NCI-H187 (cell line): ENCODE measurements at places on chromosomes 1 and 21.

DNA sequence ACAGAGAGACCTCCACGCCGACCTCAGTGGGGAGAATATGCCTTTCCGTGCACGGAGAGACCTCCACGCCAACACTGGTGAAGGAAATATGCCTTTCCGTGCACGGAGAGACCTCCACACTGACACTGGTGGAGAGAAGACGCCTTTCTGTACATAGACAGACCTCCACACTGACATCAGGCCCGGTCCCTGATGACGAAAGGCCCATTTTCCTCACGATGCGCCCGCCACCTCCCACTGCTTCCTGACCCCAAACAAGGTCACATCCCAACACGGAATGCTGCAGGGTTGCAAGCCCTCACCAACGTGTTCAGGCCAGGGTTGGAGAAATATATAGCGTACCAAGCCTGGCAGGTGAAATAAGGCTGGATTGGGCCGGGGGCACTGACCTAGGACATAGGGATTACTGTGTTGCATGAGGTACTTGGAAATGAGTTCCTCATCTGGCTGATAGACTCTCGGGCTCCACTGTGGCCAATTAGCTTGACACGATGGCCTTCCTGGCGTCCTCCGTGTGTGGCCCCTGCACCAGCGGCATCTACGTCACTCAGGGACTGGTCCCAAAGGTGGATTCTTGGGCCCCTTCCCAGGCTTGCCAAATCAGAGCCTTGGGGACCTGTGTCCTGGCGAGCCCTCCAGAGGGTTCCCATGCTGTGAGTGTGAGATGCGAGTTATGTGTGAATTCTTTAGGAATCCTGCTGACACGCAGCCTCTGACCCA lies 16.5 kb upstream of the SUMO3 start:
- DNase-seq = no peak

- no peak for DNase-seq
Measured at GRCh38 chr1:182430263-182431068, 19.5 kb upstream of the RGSL1 start.

DNA sequence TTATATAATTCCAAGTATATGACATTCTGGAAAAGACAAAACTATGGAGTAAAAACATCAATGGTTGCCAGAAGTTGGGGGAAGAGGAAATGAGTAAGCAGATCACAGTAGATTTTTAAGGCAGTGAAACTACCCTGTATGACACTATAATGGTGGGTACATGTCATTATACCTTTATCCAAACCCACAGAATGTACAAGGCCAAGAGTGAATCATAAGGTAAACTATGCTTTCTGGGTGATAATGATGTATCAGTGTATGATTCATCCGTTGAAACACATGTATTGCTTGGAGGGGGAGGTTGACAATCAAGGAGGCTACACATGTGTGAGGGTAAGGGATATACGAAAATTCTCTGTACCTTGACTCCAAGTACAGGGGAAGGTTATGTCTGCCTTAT lies 862.7 kb downstream of the PLA2G4A start:
- no peak for DNase-seq

- DNase-seq = no peak
Measured at GRCh38 chr21:14748662-14749061, 202.5 kb upstream of the SAMSN1 start.

DNA sequence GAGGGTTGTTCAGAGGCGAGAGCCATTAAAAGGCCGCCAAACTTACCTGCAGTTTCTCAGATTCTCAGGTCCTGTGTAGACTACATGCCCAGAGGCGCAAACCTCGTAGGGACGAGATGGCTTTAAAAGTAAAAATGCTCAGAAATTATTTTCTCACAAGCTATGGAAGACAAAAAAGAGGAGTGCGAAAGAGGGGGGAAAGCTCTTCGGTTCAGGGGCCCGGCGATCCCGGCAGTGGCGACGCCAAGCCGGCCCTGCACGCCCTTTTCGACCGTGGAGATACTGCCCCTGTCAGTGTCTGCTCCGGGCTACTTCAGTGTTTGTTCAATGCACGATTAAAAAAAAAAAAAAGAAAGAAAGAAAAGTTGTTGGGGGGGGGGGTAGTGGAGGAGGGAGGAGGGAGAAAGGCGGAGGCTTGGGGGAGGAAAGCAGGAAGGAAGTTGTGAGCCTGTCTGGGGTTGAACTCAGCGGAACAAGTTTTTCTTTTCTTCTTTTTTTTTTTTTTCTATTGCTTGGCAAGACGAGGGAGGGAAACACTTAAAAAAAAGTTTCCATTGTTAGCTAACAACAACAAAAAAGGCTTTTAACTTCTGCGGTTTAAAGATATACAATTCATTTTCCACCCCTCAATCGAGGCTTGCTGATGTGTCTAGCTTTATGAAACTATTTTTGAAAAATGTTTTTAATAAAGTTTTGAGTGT lies at the start of gene ITPKB:
TSS of gene ITPKB (minus strand) at position 288 of the 701 bp plus-strand sequence. CDS start 1,824 bp downstream, outside the sequence.
- no peak for DNase-seq

DNA sequence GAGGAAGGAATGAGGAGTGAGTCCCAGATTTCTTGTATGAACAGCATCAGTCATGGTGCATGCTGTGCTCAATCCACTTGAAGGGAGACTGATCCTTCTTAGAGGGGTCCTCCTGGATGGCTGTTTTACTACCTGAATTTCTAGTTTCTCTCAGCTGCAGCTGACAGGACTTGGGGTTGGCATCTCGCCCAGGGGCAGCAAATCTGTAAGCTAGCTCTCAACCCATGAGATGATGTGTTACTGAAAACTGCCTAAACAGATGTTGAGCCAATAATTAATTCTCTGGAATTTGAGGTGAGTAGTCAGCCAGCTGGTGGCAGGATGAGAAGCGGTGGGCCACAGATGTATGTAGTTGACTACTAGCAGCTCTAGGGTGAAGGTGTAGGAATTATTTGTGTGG lies 19.6 kb downstream of the BACH1 start:
- no peak for DNase-seq

DNA sequence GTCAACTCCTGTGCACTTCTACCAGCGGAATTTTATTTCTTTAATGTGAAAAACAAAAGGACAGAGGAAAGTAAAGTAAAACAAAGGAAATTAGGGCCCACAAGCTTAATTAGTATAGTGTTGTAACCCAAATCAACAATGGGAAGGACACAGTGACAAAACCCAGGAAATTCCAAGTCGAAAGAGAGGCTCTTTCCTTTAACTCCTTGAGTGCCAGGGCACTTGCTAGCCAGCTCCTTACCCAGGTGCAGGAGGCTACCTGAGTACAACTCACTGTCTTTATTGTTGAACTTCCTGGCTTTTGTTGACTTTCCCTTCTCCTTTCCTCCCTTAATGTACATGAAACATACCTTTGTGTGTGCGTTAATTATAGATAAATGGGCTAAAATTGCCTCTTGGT lies 55.0 kb downstream of the PEX14 start:
- DNase-seq = no peak

DNA sequence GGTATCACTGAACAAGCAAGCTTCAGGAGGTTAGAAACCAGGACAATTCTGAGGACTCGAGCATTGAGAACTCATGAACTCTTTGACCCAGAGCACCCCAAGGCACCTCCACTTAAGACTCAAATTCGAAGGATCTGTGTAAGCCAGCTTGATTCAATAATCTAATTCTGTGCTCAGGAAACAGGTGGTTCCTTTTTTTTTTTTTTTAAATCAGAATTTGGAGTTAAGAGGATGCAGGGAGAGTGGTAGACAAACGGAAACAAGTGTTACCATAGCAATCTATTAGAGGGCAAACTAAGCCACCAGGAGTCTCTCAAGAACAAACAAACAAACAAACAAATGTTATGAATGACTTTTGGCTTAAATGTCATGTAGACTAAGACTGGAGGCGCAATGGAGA lies 53.8 kb upstream of the DPH5 start:
- DNase-seq = no peak

DNA sequence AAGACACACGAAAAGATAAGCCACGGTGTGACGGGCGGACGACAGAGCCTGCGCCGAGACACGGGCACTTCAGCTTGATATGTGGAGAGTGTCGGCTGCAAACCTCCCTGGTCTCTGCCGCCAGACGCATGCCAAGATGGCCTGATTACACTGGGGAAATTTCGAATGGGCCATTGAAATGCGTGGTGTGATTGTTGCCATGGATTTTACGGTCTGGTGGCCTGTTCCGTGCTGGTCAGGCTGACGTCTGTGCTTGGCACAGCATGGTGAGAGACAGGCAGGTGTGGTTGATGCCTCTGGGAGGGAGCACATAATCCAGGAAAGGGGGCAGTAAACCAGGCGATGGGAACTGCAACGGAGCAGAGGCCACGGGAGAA lies 105.6 kb upstream of the TMPRSS2 start:
- no peak for DNase-seq

DNA sequence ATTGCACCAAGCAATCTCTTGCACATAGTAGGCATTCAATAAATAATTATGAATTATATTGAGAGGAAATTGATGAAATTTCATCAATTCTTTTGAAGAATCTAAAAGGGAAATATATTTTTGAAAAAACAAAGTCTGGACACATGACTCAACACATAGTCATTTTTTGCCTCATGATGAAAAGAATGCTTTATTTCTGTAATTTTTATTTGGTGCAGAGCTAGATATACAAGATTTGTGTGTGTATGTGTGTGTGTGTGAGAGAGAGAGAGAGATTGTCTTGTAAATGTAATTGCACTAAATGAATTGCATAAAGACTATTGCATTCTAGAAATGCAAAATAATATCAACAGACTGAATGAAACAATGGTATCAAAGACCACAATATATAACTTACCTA lies 206.2 kb upstream of the C1orf87 start:
- no peak for DNase-seq

GRCh38 chr1:97538113-97538512 lies 382.7 kb downstream of the DPYD start:
- no peak for DNase-seq

DNA sequence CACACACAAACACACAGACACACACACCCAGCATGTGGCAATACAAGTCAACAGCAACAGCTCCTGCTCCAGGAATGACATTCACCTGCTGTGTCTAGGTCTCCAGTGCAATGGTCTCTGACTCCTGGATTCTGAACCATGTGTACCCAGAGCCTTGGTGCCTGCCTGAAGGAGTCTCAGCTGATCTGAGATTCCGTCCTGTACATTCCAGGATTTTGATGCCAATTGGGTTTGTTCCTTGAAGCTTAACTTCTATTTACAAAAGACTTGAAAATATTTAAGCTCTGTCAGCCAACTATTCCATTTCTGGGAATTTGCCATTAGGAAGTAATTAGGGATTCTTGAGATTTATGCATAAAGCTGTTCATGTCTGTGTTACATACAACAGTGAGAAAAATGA lies 85.4 kb upstream of the LRRC8D start:
- no peak for DNase-seq

GRCh38 chr1:27391511-27392095 lies 819 bp upstream of the GPR3 start:
- no peak for DNase-seq

DNA sequence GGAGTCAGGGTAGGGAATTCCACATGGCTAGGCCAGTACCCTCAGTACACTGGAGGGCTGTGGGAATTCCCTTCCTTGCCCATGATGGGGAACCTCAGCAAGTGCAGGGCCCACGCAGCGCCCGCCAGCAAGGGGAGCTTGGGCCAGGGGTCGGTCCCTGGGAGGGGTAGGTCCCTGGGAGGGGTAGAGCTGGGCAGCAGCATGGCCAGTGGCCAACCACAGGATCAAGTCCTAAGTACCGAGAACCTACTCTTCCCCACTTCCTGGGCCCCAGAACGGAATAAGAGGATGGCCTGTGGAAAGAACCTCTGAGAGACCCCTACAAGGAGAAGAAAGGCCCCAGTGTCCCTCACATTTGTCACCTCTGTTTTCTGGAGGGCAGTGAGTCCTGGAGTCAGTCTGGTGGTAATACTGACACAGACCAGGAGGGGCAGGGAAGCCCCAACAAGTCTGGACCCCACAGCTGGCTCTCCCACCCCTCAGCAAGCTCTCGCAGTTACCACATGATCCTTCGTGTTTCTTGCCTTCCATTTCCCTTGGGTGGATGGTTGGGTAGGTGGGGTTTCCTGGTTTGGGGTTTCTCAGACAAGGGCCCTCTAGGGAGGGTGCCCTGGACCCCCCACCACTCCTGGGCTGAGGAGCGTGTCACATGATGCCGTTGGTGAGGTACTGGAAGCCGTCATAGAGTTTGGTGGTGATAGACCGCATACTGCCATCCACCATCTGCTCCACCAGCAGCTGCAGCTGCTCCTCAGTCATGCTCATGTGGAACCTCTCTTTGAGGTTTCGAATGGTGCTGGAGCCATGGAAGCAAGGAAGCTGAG lies 10.3 kb downstream of the ZNF687 start:
- no peak for DNase-seq

DNA sequence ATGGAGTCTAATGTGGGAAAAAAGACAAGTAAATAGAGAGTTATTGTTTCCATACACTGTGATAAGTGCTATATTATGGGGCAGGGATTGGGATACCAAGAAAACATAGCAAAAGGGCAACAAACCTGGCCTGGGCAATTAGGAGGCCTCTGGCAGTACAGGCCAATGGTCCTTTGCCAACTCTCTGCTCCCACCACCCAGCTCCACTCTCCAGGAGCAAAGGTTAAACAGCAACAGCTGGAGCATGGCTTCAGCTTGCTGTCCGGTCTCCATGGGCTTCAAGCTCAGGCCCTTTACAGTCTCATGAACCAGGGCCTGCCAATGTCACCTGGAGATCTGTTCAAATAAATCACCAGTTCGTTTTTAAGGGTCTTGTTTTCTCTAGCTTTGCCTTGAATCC lies 37.2 kb upstream of the ARHGAP29 start:
- DNase-seq = no peak

DNA sequence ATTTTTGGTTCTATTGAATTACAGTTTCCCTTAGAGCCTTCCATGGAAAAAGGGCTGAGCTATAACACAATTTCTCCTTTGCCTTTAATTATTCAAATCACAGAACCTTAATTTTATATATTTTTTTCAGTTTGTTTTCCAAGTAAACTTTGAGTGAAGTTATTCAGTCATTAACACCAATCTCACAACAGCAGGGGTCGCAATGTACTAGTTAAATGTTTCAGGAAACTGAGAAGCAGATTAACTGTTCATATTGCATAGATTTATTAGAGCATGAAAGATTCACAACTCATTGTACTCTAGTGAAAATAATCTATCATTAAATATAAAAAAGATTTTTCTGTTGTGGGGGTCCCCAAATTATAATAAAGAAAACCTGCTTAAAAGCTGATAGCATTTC lies 64.1 kb downstream of the KIFAP3 start:
- DNase-seq = no peak

DNA sequence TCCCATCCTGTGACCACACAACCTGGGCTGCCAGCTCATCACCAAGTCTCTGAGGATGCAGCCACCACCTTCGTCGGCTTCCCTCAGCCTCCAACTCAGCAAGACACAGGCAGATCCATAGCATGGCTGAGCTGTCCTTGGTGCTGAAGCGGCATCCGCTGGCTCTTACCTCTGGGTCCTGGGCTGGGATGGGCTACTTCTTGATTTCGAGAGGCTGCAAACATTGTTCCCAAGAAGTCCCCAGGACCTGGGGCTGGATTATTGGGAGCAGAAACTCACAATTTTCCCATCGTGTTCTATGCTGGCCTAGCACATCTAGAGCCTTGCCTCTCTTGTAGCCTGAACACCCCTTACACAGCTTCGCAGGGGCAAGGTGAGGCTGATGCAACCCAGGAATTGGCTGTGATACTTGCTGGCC lies 24.9 kb upstream of the C1QA start:
- DNase-seq = no peak
